ENCODE measurements at places on chromosomes 5 and 9.

DNA sequence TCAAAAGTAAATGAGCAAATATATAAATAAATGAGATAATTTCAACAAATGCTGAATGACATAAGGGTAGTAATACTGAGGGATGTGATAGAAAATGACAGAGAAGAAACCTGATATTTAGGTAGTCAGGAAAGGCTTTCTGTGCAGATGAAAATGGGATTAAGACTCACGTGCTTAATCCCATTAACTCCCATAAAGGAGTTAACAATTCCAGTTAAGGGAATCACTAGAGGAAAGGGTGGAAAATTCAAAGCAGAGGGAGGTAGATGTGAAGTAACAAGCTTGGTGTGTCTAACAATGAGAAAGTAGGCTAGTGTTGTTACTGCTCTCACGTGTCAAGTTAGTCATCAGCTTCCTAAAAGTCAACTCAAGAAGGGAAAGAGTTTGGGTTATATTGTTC lies 90.5 kb upstream of the TRIM32 start:
- DNase-seq: no peak

- DNase-seq: no peak
Observed at GRCh38 chr9:19255112-19255511, 24.6 kb downstream of the DENND4C start.

GRCh38 chr9:127927988-127928675 lies 2.4 kb downstream of the PIP5KL1 start:
- DNase-seq: no peak

GRCh38 chr5:143244990-143245389 lies 158.5 kb downstream of the NR3C1 start:
- no peak for DNase-seq

- DNase-seq: no peak
Observed at GRCh38 chr9:133845440-133845839, 107.3 kb upstream of the SARDH start.

GRCh38 chr5:67089200-67089725 lies 107.3 kb downstream of the CD180 start:
- DNase-seq: no peak

- no peak for DNase-seq
Observed at GRCh38 chr9:79257228-79257781, 314.5 kb upstream of the TLE4 start.

DNA sequence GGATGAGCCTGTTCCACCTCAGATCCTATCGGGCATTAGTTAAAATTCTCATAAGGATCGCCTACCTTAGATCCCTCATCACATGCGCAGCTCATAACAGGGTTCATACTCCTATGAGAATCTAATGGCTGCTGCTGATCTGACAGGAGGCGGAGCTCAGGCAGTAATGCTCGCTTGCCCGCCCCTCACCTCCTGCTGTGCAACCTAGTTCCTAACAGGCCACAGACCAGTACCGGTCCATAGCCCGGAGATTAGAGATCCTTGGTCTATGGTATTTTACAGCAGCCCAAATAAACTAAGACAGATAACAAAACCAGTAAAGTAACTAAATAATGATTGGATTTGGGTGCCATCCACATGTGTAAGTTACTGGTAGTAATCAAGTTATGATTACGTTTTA lies 17.5 kb downstream of the GOLPH3 start:
- no peak for DNase-seq

GRCh38 chr5:113447498-113448050 lies 12.8 kb upstream of the TSSK1B start:
- no peak for DNase-seq

DNA sequence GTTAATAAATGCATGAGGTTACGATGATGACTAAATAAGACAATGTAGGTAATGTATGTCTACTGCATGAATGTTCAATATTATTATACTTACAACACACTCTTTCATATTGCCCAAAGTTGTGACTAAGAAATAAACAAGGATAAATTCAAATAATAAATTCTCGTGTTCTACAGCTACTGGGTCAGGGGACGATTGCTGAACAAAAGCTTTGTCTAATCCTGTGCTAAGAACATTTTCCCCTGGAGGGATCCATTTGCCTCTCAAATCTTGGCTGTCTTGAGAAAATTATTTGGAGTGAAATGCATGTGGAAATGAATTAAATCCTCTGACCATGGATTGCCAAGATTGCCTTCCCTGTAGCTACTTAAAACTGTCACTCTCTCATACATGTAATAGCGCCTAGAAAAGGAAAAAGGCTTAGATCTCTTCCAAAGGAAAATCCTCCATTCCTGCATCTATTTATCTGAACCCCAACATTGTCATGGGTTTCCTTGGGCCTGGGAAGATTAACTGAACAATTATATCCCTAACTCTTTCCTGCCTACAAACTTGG lies 893.8 kb upstream of the ACO1 start:
- no peak for DNase-seq

DNA sequence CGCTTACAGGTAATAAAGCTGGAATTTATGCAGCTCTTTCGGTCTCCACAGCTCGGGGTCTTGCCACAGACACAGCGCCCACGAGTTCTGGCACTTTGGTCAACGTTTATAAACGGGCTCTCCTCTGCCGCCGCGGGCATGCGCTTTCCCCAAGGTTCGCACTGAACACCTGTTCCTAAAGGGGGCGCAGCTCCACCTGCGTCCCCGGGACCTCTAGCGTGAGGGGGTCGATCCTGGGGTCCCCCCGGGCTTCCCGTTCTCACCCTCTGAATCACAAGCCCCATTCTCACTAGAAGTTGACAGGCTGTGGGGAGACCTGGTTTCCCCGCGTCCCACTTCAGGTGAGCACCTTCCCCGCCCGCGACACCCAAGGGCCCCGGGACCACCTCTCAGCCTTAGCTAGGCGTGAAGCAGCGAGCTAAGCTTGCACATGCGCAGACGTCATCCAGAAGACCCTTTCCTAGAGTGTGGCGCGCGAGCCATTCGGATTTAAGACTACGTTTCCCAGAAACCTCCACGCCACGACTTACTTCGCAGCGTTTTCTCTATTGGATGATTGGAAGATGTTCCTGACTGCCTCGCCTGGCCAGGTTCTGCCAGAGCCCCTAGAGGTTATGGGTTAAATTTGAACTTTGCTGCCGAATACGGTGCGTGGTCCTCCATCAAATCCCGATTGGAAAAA lies 21.3 kb upstream of the ZNF782 start:
- DNase-seq: no peak

DNA sequence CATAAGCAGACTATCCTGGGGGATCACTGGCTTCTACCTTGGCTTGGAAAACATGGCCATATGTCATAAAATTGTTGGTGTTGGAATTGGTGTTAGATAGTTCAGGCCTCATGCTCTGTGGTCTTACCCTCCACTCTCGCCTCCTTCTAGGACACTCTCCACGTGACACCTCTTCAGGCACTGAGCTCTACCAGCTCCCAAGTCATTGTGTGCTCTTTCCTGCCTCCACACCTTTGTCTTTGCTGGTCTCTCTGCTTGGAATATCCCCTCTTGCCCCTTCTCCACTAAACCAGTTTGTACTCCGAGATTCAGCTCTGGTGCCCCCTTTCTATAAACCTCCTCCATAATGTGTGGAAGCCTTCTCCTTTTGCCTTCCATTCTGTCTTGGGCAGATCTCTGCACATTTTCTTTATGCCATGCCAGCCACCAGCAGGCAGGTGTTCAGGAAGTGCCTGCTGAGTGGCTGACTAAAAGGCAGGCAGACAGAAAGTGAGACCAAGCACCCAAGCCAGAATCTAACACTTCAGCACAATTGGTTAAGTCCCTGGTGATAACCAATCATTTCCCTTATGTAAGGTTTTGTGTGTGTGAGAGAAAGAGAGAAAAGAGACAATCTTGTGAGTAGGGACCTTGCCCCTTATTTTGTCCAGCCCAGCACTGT lies 37.7 kb downstream of the SAR1B start:
- no peak for DNase-seq

- no peak for DNase-seq
Observed at GRCh38 chr5:125005266-125005665, 258.8 kb upstream of the ZNF608 start.

DNA sequence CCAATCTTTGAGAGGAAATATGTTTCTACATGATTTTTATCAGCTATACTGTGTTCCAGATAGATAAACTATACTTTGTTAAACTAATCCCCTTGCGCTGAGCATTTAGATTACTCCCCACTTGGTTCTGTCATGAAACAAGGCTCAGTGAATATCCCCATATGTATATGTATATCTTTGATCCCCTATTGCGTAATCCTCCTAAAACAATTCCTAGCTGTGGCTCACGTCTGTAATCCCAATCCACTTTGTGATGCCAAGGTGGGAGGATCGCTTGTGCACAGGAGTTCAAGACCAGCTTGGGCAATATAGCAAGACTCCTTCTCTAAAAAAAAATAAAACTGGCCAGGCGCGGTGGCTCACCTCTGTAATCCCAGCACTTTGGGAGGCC lies 2.7 kb downstream of the PHYHD1 start:
- no peak for DNase-seq

- no peak for DNase-seq
Observed at GRCh38 chr9:14030375-14031059, 283.4 kb downstream of the NFIB start.

- DNase-seq: no peak
Observed at GRCh38 chr9:75039009-75039408, 10.9 kb upstream of the CARNMT1 start.

DNA sequence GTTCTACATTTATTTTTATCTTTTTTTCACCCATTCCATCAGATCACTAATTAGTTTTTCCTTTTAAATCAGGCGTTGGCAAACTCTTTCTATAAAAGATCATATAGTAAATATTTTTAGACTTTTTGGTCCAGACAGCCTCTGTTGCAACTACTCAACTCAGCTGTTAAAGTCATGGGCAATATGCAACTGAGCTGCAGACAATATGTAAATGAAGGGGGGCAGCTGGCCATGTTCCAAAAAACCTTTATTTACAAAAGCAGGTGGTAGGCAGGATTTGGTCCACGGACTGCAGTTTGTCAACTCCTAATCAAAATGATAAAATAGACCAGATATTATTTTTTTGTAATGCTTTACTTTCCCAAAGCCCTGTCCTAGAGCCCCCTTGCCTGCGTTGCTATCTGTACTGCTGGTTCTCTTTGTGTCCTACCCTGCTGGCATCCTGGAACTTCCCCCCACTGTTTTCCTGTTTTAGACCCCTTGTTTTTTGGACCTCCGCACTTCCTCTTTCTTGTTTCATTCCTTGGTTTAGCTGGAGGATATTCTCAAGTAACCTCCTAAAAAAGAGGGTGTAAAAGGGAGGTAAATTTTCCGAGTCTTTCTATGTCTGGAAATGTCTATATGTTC lies 24.7 kb upstream of the TNFSF8 start:
- DNase-seq: no peak

DNA sequence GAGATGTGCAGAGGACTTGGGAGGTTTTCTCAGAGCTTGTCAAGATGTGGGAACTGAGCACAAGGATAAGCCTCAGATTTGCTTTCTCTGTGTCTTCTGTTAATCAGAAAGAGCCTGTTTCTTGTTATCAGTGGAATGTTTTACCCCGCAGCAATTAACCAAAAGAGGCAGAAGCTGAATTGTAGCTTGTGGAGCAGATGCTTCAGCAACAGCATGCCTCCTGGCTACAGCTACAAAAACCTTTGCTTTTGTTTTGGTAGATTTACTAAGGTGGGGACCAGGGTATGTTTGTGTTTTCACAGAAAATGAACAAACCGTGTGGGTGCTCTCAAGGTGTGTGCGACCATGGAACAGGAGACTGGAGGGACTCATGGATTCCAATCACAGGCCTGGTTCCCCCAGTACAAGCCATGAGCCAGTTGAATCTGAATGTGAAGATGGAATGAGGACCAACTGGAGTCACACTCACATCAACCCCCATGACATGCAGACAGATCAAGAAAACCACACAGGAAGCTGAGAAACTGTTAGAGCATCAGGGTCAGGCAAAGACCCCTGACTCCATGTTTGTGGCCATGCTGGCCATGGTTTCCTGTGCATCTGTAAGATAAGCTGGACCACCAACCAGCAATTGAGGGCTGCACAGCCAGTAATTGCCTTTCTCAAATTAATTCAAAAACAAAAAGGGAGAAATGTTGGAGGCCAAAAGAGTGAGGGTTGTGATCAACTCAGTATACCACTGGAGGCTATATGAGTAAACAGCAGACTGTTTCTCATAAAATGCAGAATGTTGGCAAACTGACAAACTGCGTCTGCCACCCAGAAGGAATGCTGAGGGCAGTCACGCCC lies 6.9 kb downstream of the UGT3A2 start:
- no peak for DNase-seq

GRCh38 chr9:23830476-23830805 lies 4.4 kb upstream of the ELAVL2 start:
- DNase-seq: no peak

- no peak for DNase-seq
Observed at GRCh38 chr5:34924462-34924765, 4.9 kb upstream of the DNAJC21 start.

DNA sequence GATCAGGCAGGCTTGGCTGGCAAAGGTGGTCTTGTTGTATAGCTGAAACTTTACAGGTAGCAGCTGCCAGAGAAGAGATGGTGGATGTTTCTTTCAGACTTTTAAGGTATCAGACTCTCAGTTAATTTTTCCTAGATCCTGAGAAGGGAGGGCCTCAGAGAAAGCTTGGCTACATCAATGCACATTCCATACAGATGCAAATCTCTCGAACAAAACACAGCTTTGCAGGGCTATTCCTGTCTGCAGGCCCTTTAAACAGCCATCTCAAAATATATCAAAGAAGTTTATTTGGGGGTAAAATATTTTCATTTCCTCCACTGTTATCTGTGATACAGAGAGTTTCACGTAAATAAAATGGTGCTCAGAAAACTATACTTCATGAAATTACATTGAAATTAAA lies 1584.4 kb downstream of the EFNA5 start:
- DNase-seq: no peak

GRCh38 chr5:3210531-3210930 lies 385.1 kb upstream of the IRX1 start:
- DNase-seq: no peak

DNA sequence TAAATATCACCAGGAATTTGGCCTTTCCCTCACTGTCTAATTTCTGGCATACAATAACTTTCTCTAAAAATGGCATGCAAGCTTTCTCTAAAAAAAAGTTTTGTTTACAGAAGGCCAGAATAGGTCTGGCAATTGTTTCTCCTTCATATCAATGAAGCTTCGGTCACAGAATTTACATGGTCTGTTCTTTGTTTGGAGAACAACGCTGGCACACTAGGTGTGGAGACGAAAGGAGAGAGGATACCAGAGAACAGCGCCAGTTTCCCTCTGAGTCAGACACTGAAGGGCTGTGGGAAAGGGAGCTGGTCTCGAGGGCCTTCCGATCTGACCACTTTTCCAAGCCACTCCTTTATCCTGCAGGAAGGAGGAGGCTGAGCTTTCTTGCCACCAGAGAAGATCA lies 60.1 kb upstream of the ITGA1 start:
- no peak for DNase-seq

Data from stimulated activated CD4-positive, alpha-beta T cell treated with anti-CD3 and anti-CD28 coated beads, TNF-alpha, amount 100 ng/mL, for 24 hours (primary cell).